Substantia nigra (tissue), 51 donors: ENCODE measurements at places on chromosomes 12 and 14.

- no peak for DNase-seq
These were observed 509.1 kb downstream of the VRK1 start for GRCh38 chr14:97306133-97306759.

- DNase-seq, result no peak
These were observed 27.2 kb upstream of the HSPB8 start for GRCh38 chr12:119151445-119152026.

DNA sequence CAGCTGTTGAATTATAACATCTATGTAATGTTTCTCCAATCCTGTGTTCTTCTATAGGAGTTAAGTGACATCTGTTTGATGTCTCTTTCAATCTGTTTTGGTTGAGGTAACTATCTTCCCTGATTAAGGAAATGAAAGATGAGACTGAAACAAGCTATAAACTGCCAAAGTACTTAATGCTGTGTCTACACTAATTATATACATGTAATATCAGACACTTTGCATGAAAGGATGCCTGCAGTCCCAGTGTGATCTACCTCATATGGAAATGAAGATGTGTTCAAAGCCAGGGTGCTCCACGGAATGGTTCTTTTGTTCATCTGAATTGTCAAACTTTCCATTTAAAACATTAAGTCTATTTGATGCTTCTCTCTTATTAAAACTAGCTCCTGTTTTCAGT, 958.3 kb downstream of the GALC start:
- no peak for DNase-seq

DNA sequence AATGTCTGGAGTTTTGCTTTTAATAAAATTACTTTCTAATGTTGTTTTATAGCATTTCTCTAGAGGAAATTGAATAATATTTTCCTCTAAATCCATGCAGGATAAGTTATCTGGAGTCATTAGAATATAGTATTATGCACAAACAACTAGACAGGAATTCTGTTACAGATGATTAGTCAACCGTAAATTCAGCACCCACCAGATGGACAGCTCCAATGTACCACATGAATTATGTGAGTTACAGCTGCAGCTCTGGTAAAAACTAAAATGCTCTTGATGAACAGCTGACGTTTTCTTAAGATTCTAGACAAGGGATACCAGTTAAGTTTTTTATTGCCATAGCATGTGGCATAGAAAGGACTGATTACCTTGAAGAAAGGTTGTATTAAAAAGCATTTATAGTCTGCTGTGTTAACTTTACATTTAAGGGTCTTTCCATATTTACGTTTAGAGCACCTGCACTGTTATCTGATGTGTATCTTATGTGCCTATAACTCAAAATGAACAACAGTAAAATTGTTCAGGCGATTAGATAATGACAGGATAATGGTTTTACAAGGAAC, 321.4 kb upstream of the LRFN5 start:
- no peak for DNase-seq

DNA sequence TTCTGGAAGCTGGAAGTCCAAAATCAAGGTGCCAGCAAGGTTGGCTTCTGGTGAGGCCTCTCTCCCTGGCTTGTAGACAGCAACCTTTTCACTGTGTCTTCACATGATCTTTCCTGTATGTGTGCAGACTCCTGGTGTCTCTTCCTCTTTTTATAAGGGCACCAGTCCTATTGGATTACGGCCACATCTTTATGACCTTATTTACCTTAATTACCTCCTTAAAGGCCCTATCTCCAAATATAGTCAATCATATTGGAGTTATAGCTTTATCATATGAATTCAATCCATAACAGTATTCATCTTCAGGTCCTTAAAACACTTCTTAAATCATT, 21.2 kb upstream of the GARIN2 start:
- no peak for DNase-seq

DNA sequence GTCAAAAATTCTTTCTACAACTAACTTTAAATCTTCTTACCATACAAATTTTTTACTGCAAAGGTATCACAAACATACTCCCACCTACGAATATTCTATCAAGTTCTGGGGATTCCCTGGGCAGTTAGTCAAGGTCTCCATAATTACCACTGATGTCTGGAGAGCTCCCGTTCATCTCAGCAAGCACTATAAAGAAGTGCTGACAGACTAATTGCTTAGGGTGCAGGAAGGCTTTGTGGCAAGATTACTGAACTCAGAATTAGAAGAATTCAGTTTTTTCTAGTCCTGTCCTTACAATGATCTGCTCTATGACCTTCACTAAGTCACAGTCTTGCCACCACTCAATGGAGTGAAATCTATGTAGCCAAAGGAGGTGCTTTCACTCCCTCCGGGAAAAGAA, 61.5 kb downstream of the DUSP16 start:
- DNase-seq, result no peak

DNA sequence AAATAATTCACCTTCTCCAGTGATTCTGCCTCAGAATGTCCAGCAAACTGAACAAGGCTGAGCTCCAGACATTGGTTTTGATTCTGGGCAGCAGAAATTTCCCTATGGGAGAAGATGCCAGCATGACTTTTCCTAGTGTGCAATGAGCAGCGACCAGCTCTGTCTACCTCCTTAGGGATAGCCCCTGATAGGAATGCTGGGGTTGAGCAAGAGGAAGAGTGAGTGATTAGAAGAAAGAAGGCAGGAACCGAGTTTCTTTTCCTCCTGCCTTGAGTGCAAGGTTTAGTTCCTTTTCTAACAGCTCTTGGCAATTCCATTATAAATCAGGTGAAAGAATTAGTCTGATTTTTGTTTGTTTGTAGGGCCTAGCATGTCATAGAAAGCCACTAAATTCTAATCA, 379.0 kb downstream of the DAD1 start:
- no peak for DNase-seq

- no peak for DNase-seq
These were observed 86.4 kb downstream of the EML1 start for GRCh38 chr14:99879401-99880295.

DNA sequence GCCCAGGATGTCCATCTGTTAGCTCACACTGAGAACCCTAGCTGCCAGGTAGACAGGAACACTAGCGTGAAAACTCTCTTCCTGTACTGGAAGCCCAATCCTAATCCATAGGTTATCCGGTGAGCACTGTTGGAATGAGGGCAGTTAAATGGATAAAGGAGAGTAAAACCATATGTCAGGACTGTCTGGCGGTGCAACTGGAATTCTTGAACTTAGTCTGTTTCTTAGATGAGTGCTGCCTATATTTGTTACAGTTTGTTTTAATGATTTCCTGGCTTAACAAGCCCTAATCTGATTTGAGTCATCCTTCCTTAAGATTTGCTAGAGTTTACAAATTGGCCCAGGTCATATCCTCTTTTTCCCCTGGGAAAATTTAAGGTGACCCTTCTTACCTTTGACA, 104.7 kb downstream of the ANO4 start:
- no peak for DNase-seq

DNA sequence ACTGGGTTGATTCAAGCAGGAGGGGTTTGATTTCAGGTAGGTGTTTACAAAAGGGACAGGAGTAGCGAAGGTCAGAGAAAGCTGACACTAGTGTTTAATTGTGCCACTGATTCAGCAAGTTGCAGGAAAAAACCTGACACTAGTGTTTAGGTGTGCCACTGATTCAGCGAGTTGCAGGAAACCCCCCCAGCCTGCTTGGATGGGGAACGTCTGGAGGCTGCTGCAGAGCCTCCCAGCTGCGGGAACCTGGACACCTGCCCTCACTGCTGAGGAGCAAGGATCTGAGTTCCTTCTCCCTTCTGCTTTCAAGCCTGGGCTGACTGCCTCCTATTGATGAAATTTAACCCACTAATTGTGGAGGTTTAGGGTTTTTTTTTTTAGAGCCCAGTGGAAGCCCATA, 84.2 kb downstream of the AVPR1A start:
- no peak for DNase-seq

GRCh38 chr12:109739747-109740693, 26.4 kb downstream of the FAM222A start:
- no peak for DNase-seq

DNA sequence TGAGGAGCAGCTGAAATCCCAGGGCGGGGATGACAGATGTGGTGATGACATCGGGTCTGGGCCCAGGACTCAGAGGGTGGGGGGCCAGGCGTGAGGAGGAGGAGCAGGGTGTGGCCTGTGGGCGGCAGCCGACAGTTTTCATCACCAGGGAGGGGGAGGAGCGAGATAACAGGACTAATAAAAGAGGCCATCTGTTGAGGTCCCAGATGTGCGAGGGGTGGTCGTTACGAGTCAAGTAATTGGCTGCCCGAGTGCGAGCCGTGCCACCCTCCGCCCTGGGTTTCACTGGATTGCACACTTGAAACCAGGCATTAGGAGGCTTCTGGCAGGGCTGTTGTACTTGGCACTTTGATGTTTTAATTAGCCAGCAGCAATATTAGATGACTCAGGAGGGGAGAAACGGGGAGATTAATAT, 67.2 kb downstream of the NOS1 start:
- no peak for DNase-seq

DNA sequence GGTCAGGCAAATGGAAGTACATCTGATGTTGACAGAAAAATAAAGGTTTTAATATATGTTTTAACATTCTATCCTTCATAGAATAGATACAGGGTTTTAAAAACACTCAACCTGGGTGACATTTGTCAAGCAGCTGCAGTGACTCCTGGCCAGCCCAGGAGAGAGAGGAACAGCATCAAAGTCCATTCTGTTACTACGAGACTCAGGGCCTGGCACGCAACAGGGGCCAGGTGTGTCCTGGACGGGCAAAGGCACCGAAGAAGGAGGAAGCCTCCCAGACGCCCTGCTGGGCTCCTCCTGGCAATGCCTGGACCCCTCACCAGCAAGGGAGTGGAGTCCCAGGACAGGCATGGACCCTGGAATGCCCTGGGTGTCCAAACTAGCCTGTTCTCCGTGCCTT, 22.1 kb downstream of the LRCOL1 start:
- no peak for DNase-seq

DNA sequence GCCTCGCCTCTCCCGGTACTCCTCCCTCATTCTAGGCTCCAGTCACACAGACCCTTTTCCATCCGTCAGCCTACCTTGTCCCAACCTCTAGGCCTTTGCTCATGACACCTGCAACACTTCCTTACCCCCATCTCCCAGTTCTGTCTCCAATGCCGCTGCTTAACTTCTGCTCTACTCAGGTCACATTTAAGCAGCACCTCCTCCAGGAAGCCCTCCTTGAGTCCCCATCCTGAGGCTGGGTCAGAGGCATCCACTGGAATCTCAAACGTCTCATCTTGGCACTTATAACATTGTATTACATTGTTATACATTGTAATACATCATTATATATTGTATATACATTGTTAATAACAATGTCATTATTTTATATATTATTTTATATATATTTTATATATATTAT, 32.8 kb downstream of the RASAL1 start:
- no peak for DNase-seq

DNA sequence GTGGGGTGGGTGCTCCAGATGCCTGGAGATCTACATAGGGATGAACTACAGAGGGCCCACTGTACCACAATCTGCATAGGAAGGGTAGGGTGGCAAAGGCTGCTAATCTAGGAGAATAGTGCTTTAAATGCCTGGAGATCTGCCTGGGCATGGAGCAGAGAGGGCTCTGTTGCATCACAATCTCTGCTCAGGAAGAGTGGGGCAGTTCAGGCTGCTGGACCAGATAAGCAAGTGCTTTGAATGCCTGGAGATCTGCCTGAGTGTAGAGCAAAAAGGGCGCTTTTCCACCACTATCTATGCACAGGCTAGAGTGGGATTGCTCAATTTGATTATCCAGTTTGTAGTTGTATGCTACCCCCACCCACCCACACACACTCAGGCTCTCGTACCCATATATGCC, 886.3 kb upstream of the SEL1L start:
- DNase-seq, result no peak

DNA sequence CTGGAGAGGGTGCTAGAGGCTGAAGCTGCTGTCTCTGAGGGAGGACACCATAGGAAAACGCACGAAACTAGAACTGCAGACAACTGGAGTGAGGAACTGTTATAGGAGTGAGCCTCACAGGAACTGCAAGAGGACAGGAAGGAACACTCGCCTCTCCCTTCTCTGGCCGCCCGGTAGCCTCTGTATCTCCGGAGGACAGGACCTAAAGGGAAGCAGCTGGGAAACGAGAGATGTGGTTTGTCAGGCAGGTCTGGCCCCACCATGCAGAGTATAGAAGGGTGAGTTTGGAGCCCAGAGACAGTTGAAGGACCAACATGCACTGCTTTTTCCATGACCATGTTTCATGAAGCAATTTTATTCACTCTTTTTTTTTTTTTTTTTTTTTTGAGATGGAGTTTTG, 127.3 kb downstream of the EFCAB11 start:
- DNase-seq, result no peak

GRCh38 chr14:70640938-70641547, 673 bp upstream of the TTC9 start:
- DNase-seq, result peak; percentile 22

- no peak for DNase-seq
These were observed 45.8 kb upstream of the POC1B start for GRCh38 chr12:89571491-89572195.

DNA sequence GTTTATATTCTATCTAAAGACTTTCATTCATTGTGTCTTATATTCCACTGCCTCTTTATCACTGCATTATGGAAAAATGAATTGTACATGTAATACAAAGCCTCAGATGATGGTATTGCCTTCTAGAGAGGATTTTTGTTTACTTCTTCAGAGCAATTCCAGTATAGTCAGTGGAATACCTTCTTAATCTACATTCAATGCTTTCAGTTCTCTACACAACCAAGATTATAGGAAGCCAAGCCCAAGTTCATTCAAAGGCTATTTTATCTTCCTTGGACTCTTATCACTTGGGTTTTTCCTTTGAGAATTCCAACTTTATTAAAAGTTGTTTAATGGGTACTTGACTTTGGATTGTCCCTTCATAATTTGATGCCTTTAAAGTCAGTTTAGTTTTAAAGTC, 1971.0 kb upstream of the FLRT2 start:
- no peak for DNase-seq

DNA sequence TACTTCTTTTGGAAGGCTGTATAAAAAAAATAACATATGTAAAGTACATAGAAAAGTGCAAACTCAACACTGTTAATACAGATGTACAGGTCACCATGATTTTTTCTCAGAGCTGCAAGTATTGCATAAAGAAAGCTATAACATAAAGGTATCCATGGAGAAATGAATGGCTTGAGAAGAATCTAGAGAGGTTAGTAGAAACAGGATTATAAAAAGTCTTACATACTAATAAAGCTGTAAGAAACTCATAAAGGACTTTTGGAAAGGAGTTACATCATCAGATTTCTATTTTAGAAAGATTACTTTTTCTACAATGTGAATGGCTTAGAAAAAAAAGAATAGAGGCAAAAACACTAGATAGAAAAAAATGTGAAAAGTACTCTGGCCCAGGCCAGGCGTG, 46.4 kb downstream of the R3HDM2 start:
- DNase-seq, result no peak
